ENCODE measurements at places on chromosomes 11 and 22.

DNA sequence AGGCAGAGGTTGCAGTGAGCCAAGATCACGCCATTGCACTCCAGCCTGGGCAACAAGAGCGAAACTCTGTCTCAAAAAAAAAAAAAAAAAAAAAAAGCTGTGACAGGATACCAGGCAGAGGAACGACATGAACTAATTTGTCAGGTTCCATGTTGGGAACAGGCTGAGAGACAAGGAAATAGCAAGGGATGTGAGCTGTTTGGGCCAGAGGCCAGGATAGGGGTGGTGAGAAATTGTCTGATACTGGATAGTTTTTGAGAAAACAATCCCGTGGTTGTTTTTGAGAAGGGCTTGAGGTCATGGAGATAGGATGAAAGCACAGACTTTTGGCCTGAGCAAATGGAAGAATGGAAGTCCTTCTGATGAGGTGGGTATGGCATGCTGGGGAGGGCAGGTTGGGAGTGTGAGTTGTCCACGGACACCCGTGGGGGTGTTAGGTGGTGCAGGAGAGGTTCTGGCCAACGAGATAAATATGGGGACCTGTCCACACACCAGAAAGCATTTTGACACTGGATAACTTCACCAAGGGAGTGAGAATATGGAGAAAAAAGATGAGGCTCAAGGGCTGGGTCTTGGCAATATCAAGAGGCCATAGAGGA lies 13.7 kb downstream of the PIWIL3 start:
- no peak for DNase-seq

DNA sequence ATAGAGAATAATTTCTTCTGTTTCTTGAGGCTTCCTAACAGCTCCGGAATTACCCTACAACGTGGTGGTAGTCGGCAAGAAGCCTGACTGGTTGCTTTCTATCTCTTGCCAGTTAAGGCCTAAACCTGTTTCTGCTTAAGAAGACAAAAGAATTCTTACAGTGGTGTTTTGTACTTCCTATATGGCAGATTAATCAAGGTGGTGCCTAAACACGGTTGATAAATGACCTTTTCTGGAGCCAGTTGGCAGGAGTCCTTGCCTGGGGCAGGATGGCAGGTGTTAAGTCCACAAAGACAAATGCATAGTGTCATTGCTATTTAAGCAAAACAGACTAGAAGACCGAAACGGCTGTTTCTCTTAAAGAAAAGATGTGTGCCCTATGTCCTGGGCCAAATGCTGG lies 9.9 kb downstream of the GVQW3 start:
- no peak for DNase-seq

- no peak for DNase-seq
Measured at GRCh38 chr11:26827567-26828081, 105.8 kb upstream of the SLC5A12 start.

DNA sequence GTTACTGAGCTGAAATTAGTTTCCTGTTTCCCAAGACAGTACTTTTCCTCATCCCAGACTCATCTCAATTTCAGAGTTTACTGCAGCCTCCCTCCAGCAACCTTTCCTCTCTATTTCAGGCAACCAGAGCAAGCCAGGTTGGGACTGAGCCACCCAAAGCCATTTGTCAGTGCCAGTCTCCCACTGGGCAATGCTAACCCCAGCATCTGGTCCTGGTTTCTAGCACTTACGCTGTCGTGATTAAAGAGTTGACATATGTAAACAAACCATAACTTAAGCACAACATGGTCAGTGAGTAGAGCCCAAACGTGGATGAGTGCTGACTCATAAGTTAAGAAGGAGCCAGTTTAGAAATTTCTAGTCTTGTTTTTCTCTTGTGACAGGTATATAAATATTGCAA lies 119.6 kb upstream of the BLID start:
- no peak for DNase-seq

GRCh38 chr11:112949781-112950575 lies 11.2 kb upstream of the NCAM1 start:
- no peak for DNase-seq

- no peak for DNase-seq
Measured at GRCh38 chr22:35059632-35060031, 6.3 kb upstream of the ISX start.

DNA sequence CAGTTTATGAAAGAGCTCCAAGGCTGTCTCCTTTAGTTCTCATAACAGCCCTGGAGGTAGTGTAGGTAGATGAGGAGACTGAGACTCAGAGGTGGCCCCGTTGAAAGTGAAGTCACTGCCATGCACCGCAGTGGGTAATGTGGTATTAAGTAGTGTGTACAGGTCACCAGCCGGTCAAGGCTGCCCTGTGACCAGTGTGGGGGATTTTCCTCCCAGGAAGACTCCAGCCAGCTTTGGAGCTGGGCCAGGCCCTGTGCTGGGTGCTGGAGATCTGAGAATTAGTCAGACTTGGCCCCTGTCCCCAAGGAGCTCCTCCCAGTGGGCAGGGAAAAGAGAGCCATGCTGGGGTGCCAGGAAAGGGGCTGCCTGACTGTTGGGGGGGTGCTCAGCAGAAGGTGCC lies 5.3 kb downstream of the OMP start:
- DNase-seq: no peak

DNA sequence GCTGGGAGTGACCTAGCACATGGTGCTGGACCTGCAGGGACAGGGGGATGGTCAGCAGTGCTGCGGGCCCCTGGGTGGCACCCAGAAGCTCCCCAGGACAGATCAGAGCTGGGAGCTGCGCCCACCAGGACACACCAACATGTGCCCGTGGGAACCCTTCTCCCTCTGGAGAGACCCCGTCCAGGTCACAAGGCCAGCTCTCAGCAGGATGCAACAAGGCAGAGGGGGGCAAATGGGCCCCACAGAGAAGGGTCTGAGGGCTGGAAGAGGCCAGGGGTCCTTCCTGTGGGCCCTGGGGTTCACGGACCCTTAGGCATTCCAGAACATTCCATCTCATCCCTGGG lies 6.2 kb downstream of the DUSP8 start:
- DNase-seq: no peak

- DNase-seq: peak; percentile 62
Measured at GRCh38 chr11:75445315-75445953, 12.4 kb upstream of the KLHL35 start.

- no peak for DNase-seq
Measured at GRCh38 chr11:103637295-103637694, 399.1 kb upstream of the DDI1 start.

- DNase-seq: no peak
Measured at GRCh38 chr22:17884084-17884483, 109.8 kb upstream of the BID start.

- DNase-seq: no peak
Measured at GRCh38 chr11:126636911-126637794, 281.7 kb downstream of the ST3GAL4 start.

- no peak for DNase-seq
Measured at GRCh38 chr11:133559833-133560471, 27.7 kb upstream of the OPCML start.

DNA sequence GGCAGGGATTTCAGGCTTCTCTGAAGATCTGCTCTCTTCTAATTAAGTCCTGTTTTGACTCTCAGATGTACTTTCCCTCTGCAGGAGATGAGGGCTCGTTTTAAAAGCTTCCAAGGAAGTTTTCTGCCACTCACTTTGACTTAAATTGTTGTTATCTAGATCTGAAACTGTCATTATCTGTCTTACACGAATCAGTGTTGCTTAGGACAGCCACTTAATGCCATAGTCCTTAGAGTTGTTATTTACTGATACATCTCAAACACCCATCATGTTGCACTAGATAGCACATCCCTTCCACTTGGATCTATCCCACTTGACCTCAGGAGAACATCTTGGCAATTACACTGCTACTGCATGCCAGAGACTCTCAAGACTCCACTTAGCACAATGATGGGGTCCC lies 86.9 kb upstream of the FAT3 start:
- no peak for DNase-seq

- DNase-seq: no peak
Measured at GRCh38 chr11:8218409-8218808, 45.3 kb downstream of the LMO1 start.

DNA sequence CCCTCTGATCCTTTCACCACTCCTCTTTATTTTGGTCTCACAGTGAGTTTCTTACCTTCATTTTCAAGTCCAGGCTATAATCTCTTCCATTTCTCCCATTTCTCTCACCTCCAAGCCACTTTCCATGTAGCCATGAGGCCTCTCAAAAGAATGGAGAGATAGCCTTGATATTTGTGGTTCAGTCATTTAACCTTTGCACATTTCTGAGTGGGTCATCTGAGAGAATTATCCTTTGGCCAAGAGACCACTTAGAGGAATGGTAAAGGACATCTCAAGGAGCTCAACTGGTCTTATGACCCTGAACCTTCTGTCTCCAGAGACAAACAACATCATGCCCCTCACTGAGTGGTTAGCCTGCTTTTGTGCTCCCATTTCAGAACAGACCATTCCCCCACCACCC lies 121.1 kb downstream of the KIRREL3 start:
- DNase-seq: no peak

GRCh38 chr11:31408201-31408600 lies 38.5 kb downstream of the DNAJC24 start:
- no peak for DNase-seq

DNA sequence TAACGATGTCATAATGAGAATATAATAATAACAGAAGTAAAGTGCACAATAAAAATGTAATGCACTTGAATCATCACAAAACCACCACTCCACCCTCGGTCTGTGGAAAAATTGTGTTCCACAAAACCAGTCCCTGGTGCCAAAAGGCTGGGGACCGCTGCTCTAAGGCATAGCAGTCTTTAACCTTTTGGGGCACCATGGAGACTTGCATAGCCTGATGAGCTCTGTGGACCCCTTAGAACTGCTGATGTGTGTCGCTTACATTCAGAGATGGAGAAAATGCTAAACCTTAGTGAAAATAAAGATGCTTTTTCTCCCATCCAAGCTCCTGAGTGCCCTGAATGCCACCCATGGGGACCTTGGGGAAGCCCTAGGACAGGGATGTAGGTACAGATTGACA lies 87.6 kb upstream of the SEPTIN5 start:
- DNase-seq: no peak

DNA sequence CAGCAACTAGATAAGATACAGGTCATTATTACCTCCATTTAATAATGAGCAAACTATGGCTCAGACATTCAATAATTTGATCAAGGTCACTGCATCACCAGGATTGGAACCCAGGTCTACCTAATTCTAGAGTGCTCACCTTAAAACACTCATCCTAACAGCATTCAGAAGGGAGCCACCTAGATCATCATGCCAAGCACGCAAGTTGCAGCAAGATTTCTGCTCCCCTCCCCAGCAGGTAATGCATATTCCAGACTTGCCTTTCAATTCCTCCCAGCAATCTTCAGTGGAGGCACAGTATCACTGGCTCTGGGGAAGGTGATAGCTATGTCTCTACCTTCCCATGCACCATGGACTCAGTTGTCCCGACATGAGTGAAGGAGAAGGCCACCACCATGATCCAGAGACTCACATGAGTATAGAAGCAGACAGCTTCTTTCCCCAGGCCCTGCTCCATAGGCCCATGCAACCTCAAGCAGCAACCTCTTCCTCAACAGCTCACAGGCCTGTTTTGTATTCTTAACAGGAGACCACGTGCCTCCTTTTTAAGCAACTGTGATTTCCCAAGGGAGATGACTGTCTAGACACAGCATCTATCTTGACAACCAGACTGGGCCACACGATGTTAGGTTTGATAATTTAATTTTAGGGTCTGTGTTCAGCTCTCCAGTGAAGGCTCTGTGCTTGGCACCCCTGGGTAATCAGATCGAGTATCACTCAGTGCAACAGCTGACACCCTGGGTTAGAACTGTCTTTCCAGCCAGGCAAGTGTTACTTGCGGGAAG lies 36.4 kb downstream of the RAB30 start:
- no peak for DNase-seq

- no peak for DNase-seq
Measured at GRCh38 chr11:8886322-8886721, 24.7 kb upstream of the AKIP1 start.

DNA sequence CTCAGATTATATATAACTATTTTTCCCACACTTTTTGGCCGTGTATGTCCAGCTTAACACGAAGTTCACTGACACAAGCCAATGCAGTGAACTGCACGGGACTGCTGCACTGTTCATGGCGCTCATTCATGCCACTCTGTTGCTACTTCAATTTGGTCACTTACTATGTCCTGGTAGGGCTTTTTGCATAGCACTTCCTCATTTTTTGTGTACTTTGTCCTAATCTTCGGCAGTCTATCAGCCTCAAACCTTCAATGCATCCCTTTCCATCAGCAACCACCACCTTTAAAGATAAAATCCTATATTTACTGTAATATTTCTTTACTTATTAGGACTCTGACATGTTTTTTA lies 18.7 kb upstream of the ARHGAP32 start:
- no peak for DNase-seq

GRCh38 chr11:130388607-130389205 lies 39.7 kb downstream of the ADAMTS8 start:
- DNase-seq: no peak

- no peak for DNase-seq
Measured at GRCh38 chr22:47495110-47495509, 732.7 kb downstream of the TBC1D22A start.

GRCh38 chr22:19722178-19722981 lies 959 bp upstream of the GP1BB start:
- DNase-seq: no peak

DNA sequence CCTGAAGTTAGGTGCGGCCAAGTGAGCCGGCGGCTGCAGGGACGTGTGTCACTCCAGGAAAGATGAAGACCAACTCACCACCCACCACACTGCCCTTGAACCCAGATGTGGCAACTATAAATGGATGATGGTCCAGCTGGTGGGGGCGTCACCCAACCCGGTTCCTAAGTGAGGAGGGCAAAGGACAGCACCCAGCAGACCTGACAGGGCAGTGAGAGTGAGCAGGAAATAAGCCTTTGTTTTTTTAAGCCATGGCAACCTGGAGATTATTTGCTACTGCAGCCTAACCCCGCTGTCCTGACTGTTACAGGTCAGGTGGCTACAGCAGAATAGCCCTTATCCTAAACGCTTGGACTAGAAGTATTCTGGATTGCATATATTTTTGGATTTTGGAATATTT lies 228.9 kb downstream of the CTTN start:
- DNase-seq: no peak

- DNase-seq: no peak
Measured at GRCh38 chr11:108364159-108364558, 103.2 kb downstream of the C11orf65 start.

GRCh38 chr11:73257342-73258103 lies 14.6 kb upstream of the P2RY6 start:
- DNase-seq: no peak

DNA sequence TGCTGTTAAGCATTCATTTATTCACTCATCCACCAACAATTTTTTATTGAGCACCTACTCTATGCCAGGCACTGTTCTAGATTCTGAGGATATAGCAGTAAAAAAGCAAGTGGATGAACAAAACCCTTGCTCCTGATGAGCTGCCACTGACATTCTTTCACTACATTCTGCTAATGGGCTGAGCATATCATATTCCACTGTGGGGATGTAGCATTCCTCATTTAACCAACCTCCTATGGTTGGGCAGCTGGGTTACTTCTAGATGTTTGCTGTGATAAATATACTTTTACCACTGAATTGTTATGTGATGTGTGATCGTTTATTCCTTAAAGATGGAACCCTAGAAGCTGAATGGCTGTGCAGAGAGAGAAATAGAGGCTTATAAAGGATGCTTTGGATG lies 176.9 kb downstream of the MN1 start:
- DNase-seq: no peak

GRCh38 chr11:134662629-134663360 lies 250.8 kb upstream of the B3GAT1 start:
- no peak for DNase-seq

GRCh38 chr11:11814614-11815452 lies 26.9 kb upstream of the USP47 start:
- no peak for DNase-seq

- DNase-seq: no peak
Measured at GRCh38 chr11:134037046-134037908, 31.6 kb upstream of the JAM3 start.

Data from stimulated activated CD4-positive, alpha-beta T cell treated with anti-CD3 and anti-CD28 coated beads, TNF-alpha, amount 100 ng/mL, for 48 hours (primary cell).